ENCODE measurements at places on chromosomes 13 and 19. TPM values are rescaled to one million over a fixed set of nuclear protein-coding genes. Genes with fewer than 3 reads are reported as not detected.

GAPDHS gene
- total RNA-seq, result not detected

- no peak for DNase-seq
Observed at GRCh38 chr13:95260031-95260525, 41.2 kb downstream of the ABCC4 start.

IGSF23 gene
- 0.93 TPM for total RNA-seq

ZNF560 gene
- not detected for total RNA-seq

DZIP1 gene
- 5.9 TPM for total RNA-seq

LMTK3 gene
- total RNA-seq, result 21.6 TPM

DNA sequence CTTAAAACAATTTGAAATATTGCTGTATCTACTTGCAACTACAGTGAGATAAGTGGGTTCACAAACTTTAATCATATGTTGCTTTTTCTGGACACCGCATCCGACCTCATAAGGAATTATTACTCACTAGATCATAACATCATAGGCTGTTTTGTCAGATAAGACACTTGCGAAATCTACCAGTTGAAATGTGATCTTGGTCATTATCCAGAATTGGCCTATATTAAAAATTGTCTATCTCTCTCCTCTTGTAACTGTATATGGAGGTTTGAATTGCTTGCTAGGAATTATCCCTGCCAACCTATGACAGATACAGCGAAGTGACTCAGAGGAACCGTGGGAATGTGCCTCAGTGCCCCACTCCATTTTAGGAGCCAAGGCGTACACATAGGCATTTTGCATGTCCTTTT is 117.0 kb upstream of the POSTN start:
- no peak for DNase-seq

ATP4B gene
- total RNA-seq, result 26.7 TPM

CNOT3 gene
- 55.4 TPM for total RNA-seq

DNA sequence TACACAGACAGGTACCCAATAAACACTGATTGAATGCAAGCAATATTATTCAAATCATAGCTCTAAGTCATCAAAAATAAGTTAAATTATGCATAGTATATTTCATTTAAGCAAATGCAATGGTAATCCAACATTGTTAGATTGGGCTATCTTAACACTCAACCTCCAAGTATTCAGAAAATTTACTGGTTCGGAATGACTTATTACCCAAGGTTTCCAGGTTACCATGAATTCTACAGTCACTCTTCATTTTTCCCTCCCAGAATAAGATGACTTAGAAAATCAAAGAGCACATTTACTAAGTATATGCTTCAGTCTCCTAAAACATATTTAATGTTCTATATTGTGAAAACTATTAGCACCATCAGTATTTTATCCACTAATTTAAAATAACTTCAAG is 6.0 kb downstream of the UBL3 start:
- no peak for DNase-seq

DNA sequence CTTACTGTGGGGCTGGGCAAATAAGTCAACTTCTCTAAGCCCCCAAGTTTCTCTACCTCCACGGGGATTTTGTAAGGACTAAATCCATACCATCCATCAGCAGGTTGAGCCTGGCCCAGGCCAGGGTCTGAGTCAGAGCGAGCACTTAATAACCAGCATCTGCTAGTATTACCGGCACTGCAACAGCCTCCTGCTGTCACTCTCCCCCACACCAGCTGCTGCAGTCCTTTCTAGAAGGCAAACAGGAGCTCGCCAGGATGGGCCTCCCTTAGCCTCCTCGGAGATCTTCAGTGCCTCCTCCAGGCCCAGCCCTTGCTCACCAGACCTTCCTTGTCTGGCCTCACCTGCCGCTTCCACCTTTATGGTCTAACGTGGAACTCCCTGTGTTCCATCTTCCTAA is 3.2 kb downstream of the NAPA start:
- DNase-seq, result no peak

GRCh38 chr13:94121686-94122085 is 357.8 kb downstream of the DCT start:
- DNase-seq, result no peak

- DNase-seq, result no peak
Observed at GRCh38 chr13:80399340-80400163, 58.6 kb upstream of the SPRY2 start.

- no peak for DNase-seq
Observed at GRCh38 chr19:52673014-52673413, 34.9 kb upstream of the ZNF83 start.

DNA sequence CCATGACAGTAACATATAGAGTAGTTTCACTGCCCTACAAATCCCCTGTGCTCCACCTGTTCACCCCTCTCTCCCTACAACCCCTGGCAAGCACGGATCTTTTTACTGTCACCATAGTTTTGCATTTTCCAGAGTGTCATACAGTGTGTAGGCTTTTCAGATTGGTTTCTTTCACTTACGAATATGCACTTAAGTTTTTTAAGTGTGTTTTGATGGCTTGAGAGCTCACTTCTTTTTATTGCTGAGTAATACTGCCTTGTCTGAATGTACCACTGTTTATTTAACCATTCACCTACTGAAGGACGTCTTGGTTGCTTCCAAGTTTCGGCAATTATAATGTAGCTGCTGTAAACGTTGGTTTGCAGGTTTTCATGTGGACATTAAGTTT is 175.1 kb downstream of the ITGBL1 start:
- DNase-seq, result no peak

GRCh38 chr19:41734585-41734984 is 20.7 kb upstream of the CEACAM6 start:
- DNase-seq, result no peak

DNA sequence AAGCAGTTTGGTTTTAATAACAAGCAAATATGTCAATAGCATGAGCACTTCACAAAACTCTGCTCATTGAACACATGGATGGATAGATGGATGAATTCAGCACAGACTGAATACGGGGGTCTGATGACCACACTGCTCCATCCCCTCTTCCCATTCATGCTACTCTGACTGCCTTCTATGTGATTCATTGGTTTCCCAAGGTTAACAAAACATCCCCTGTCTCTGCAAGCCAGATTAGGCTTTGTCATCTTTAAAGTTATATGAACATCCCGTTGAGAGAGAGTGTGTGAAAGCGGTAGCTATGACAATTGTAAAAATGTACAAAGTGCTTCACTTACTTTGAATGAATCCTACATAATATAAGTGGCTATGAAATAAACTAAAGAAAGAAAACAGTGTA is 252.5 kb downstream of the OXGR1 start:
- DNase-seq, result no peak

GPI gene
- 297 TPM for total RNA-seq

GRCh38 chr13:41053384-41053826 is 7.9 kb upstream of the WBP4 start:
- DNase-seq, result no peak

DNA sequence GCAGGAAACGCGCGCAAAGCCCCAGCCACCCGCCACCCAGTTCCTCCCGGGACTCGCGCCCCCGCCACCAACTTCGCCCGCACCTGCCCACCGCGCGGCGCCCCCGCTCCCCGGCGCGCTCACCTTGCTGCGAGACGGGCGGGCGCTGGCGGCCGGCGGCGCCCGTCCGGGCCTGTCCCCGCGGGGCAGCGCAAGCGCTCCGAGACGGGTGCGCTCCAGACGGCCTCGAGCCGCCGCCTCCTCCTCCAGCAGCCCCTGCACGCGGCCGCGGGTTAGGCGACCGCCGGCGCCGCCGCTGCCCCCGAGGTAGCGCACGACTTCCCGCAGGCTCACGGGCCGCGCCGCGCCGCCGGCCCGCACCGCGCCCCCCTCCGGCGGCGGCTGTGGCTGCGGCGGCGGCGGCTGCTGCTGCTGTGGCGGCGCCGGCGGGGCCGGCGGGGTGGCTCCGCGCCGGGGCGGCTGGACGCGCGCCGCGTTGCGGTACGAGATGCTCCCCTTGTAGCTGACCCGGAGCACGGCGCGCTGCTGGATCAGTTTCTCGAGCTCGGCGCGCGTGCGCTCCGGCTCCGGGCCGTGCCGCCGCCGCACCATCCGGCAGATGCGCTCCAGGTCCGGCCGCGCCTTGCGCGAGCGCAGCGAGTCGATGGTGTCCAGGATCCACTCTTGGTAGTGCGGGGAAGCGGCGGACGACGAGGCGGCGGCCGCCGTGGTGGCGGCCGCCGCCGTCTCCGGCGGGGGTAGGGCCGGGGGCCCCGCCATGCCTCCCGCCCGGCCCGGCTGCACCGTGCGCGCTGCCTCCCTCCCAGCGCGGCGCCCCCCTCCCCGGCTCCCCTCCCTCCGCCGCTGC is 666 bp downstream of the SAMD1 start:
- no peak for DNase-seq

TUBA3C gene
- not detected for total RNA-seq

GRCh38 chr19:16850133-16850532 is 20.9 kb downstream of the SIN3B start:
- DNase-seq, result no peak

GRCh38 chr13:33112766-33113165 is 96.5 kb downstream of the KL start:
- no peak for DNase-seq

DNA sequence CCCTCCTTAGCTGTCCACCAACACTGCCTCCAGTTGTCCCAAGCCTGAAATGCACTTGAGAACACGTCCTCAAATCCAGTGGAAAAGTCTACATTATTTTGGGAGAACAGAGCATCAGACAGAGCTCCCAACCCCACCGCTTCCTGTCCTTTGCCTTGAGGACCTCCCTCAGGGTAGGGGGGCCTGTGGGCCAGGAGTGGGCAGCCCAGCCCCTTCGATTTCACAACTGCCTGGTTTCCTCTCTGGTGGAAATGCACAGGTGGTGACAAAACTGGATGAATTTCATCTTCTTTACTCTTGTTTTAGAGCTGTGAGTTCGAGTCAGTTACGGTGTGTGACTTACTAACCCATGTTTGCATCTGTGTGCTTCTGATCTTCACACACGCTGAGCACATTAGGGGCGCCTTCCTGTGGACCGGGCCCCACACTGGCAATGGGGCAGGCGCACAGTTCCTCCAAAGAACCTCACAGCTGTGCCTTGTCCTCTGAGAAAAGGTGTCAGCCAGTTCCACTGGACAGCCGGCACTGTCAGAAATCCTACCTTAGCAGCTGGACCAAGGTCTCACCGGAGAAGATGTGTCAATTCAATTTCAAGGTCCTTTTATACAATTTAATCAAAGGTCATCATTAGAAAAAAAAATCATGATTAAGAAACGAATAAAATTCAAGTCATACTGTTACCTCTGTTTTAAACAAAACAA is 80.2 kb downstream of the IRS2 start:
- no peak for DNase-seq

DNA sequence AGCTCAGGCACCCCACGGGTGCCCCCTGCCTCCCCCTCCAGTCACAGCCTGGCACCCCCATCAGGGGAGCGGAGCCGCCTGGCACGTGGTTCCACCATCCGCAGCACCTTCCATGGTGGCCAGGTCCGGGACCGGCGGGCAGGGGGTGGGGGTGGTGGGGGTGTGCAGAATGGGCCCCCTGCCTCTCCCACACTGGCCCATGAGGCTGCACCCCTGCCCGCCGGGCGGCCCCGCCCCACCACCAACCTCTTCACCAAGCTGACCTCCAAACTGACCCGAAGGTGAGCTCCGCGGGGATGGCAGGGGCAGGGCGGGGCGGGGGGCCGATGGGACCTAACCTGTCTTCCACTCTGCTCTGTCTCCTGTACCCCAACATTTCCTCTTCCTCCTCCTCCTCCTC is 25.0 kb downstream of the CKM start:
- DNase-seq, result no peak

DNA sequence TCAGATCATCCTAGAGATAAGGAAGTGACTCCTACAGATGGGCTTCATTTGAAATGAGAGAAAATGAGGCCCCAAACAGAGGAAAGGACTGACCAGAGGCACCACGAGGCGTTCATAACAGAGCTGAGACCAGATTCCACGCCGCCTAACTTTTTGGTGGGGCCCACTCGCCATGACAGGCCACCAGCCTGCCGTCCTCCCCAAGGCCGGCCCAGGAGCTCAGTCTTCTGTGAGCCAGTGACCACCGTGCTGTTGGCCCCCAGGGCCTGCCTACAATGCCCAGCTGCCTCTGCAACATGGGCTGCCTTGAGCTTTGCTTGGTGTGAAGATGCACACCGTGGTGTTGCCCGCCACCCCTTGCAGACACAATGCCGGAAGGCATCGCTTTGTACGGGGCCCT is 40.5 kb downstream of the TSHZ3 start:
- DNase-seq, result no peak

B3GNT8 gene
- total RNA-seq, result 13.0 TPM

DNA sequence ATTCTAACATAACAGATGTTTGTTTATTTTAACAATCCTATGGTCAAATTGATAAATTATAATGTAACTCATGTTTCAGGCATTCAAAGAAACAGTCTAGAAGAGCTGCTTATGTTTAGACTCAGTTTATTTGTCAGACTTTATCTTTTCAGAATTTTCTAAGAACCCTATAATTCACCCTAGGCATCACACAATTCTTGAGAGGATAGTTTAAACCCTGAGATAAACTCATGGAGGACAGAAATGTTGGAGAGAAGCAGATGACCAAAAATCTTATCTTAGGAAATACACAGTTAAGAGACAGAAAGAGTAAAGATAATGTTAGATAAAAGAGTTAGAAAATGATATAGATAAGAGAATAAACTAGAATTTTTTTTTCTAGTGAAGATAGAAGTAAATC is 1185.7 kb upstream of the SLC10A2 start:
- no peak for DNase-seq

DNA sequence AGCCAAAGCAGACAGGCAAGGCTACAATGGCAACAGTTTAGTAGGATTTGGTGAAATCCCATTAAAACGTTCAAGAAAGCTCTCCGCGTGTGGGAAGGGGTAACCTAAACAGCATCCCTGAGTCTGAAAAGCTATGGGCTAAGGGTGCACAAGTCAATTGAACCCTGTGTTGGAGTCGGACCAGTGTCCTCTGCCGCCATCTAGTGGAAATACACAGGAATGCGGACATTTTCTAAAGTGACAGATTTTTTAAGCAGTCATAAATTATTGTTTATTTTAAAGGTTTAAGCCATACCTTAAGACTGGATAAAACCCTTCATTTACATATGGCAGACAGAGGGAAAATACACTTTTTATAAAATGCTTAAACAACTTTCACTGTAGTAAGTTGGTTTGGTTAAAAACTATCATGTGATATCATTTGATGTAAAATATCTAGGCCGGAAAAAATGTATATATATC is 26.5 kb upstream of the LSM14A start:
- no peak for DNase-seq

RAB20 gene
- 6.4 TPM for total RNA-seq
